Urinary bladder (tissue), 4 donors: ENCODE measurements at places on chromosomes 5 and 9. TPM values are rescaled to one million over a fixed set of nuclear protein-coding genes. Genes with fewer than 3 reads are reported as not detected.

DNA sequence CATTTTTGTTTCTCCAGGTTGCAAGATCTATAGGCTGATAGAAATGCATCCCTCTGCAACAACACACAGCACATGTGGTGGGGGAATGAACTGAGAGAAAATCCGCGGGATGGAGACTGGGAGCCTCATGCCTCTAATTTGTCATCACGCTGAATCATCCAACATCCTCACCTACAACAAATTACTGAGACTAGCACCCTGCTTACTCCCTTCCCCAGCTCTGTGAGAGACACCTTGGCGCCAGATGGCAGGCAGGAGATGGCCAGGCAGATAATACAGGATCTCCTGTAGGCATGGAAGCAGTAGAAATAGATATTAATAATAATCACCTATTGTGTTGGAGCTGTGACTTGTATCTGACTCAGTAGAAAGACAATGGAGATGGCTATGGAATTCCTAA lies 276.9 kb downstream of the SEMA5A start:
- DNase-seq = no peak

DNA sequence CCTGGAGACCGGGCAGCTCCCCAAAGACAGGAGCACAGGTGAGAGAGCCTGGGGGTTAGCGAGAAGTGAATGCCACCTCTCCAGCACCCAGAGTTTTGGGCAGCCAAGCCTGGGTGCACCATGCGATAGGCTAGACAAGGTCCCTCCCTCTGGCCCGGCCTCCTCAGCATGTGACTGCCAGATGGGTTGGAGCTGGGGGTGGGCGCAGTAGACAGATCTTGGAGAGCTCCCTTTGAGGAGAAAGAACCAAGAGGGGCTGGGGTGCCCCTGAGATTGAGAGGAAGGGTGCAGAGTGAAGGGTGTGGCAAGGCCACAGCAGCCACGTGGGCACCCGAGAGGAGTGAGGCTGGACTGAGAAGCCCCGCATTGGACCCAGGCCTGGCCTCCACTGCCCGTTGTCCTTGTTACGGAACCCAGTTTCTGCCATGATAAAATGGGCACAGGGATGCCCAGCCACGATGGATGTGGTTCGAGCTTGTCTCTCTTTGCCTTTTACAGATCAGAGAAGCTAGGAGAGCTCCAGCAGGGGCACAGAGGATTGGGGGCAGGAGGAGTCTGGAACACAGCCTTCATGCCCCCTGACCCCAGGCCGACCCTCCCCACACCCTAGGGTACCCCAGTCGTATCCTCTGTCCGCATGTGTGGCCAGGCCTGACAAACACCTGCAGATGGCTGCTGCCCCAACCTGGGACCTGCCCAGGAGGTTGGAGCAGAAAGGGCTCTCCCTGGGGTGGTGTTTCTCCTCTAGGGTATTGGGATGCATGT lies 1.4 kb downstream of the TMEM141 start:
- DNase-seq = no peak

DNA sequence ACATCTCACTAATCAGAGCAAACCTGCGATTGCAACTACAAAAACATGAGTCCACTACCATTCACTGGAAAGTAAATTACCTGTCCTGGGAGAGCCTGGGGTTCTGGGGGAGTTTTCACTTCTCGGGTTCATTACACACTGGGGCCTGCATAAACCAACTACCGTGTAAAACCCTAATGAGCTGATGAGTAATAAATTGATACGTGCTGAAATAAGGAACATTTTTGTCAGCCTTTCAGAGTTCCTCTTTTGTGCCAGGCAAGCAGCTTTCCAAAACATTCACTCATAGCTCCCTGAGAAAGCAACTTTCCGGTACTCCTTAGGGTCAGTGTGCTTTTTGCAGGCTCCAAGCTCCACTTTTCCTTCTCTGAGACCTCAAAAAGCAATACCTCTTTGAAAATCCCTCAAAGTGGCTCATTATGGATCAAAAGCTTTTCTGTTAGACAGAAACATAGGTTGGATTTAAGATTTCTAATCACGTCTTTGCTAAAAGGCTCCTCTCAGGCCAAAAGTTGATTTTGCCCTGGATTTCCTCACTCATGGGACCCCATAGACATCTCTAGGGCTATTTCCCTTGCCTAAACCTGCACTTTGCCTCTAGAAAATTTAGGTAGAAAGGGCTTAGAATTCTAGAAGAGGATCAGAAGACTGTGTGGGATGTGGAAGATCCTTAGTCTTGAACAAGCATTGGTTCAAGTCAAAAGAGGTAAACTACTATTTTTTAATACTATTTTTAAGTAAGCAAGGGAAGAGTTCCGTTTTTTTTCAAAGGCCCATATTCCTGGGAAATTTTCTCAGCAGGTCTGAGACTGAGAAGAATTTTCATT lies 74.8 kb downstream of the ST8SIA4 start:
- DNase-seq = no peak

GRCh38 chr9:126108240-126108639 lies 218.4 kb upstream of the MVB12B start:
- DNase-seq = no peak

- DNase-seq = peak; percentile 79
Measured at GRCh38 chr9:96048104-96048955, 172.8 kb downstream of the ERCC6L2 start.

DNA sequence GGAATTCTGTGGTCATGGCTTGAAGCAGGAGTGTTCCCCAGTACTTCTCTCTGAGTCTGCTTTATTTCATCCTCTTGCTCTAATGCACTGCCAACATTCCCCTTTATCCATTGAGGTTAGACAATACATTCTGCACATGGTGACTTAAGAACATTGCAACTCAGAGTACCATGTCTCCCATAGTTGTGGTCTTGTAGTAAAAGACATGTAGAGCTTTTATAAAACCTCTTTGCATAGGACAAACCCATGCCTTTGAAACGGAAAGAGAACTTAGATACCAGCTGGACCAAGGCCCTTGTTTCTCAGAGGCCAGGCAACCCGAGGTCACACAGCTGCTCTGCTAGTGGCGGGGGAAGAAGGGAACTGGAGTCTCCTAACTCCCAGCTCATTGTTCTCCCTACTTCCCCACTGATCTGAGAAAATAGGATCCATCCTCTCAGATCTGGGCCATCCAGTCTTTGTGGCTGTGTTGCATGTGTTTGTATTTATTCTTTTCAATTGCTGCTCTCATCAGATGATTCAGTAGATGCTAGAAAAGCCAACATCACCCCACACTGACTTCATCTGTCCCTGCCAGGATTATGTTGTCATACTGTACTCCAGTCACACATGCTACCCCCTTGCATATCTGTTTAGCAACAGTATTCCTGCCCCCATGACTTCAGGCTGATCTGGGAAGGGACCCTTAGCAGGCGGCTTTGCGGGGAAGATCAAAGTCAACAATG lies 236.9 kb downstream of the SAXO1 start:
- DNase-seq = no peak

- DNase-seq = no peak
Measured at GRCh38 chr9:72557549-72557948, 36.1 kb downstream of the TMC1 start.

- no peak for DNase-seq
Measured at GRCh38 chr5:143281226-143281625, 122.3 kb downstream of the NR3C1 start.

DNA sequence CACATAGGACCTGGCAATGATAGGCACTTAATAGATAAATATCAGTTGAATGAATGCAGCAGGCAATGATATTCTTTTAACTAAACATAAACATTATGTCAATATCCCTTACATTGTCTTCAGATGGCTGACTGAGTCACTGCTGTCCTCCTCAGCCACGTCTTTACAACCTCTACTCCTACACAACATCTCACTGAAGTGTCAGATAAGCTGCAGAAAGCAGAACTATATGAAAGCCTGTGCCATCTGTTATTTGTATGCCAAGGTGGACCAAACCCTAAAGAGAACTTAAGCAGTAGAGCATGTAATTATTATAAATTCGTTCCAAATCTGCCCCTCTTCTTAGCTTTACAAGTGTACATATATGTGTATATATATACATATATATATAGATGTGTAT lies 271.2 kb downstream of the RASEF start:
- no peak for DNase-seq

- no peak for DNase-seq
Measured at GRCh38 chr9:125690679-125691078, 16.3 kb downstream of the MAPKAP1 start.

DNA sequence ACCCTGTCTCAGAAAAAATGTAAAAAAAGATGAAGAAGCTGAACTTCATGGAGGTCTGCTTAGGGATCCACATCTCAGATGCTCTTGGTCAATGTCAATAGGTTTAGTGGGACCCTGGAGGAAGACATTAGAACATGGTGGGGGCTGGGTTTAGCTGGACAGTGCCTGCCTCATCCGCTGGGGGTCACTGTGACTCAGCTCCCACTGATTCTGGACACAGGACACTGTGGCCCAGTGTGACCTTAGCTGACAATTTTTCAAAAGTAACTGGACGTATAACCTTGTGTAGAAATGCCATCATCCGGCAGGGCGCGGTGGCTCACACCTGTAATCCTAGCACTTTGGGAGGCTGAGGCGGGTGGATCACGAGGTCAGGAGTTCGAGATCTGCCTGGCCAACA lies 7.3 kb upstream of the HNRNPAB start:
- no peak for DNase-seq

SPINK6 gene
- not detected for polyA plus RNA-seq

SLC6A18 gene
- polyA plus RNA-seq = not detected

DDX4 gene
- polyA plus RNA-seq = not detected

GFI1B gene
- 0.04 TPM for polyA plus RNA-seq

SLC34A3 gene
- 0.05 TPM for polyA plus RNA-seq

MED22 gene
- 42.7 TPM for polyA plus RNA-seq

GARIN3 gene
- not detected for polyA plus RNA-seq
